ENCODE measurements at places on chromosomes 3 and 15. TPM values are rescaled to one million over a fixed set of nuclear protein-coding genes. Genes with fewer than 3 reads are reported as not detected.

GRCh38 chr15:68606375-68606774, 27.6 kb downstream of the CORO2B start:
- DNase-seq, result no peak

GRCh38 chr3:168531116-168531515, 435.4 kb upstream of the GOLIM4 start:
- DNase-seq, result no peak

DNA sequence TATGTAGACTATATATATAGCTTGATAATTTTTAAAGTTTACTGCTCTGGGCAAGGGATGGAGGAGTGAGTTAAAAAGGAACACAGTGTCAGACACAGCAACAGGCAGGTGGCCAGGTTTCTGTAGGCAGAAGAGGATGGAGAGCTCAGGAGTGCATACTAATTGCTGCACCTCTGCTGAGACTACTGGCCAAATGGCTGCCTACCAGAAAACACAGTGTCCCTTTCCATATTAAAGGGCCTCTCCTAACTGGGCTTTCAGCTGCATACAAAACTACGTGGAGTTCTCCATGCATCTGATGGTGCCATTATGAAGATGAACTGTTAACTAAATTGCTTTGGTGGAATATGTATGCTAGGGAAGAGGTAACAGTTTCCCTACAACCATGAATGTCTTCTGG, 1.8 kb downstream of the ATP13A4 start:
- no peak for DNase-seq

GRCh38 chr15:88981244-88982215, 68.4 kb upstream of the MFGE8 start:
- no peak for DNase-seq

GRCh38 chr15:44670087-44670950, 6.9 kb upstream of the SPG11 start:
- DNase-seq, result no peak

DNA sequence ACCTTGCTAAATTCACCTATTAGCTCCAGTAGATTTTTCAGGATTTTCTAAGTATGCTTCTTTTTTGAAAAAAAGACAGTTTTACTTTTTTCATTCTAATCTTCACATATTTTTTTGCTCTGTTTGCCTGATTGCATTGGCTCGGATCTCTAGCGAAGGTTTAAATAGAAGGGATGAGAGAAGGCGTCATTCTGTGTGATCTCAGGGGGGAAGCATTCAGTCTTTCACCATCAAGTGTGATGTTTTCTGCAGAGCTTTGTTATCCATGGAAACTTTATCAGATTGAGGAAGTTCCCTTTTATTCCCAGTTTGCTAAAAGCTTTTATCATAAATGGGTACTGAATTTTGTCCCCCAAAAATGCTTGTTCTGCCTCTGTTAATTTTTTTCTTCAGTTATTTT, 120.3 kb downstream of the LRRK1 start:
- no peak for DNase-seq

DNA sequence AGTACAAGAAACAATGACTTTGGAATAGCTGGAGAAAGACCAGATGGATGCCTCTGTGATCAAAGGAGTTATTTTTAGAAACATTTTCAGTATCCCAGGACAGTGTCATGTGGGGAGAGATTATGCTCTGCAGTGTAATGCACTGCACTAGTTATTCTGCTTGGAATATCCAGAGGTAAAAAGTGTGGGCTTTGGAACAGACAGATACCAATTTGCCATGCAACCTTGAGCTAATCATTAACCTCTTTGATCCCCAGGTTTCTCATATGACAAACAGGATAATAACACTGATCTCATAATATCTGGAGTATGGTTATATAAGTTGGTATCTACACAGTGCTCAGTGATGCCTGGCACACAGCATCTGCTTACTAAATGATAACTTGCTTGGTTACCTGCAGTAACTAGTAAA, 12.2 kb upstream of the SLC7A14 start:
- no peak for DNase-seq

DNA sequence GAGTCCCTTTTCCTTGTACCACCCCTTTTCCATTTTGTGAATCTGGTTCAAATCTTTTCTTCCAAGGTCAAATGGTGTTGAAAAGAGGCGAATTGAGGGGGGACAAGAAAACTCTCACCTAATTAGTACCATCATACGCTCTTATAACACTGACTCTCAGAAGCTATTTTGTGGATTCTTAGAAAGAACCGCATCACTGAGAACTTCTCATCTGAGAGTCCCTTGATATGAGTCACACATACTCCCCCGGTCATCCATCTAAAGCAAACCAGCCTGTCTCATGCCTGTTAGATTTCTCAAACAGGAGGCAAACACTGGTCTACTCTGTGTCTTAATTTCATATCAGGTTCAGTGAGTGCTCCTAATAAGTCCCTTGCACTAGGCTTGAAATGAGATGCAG, 76.5 kb upstream of the SPRED1 start:
- peak; percentile 15 for DNase-seq

The GASK1A gene
- 0.46 TPM for polyA plus RNA-seq

GRCh38 chr15:69328739-69329138, 30.0 kb downstream of the PAQR5 start:
- DNase-seq, result no peak

All from AG04450 (cell line).